HFF-Myc (cell line): ENCODE measurements at places on chromosomes 5 and 9.
A peak's percentile ranks its signal among the peaks of the same experiment; 100 is the strongest.

- DNase-seq, result peak; percentile 59
Measured at GRCh38 chr5:168404365-168404764, 81.9 kb upstream of the RARS1 start.

GRCh38 chr9:123420592-123421111 is 64.7 kb downstream of the CRB2 start:
- no peak for DNase-seq

- DNase-seq, result no peak
Measured at GRCh38 chr5:115333164-115333563, 36.7 kb upstream of the CCDC112 start.

GRCh38 chr5:96090215-96090614 is 128.6 kb upstream of the ELL2 start:
- DNase-seq, result no peak

DNA sequence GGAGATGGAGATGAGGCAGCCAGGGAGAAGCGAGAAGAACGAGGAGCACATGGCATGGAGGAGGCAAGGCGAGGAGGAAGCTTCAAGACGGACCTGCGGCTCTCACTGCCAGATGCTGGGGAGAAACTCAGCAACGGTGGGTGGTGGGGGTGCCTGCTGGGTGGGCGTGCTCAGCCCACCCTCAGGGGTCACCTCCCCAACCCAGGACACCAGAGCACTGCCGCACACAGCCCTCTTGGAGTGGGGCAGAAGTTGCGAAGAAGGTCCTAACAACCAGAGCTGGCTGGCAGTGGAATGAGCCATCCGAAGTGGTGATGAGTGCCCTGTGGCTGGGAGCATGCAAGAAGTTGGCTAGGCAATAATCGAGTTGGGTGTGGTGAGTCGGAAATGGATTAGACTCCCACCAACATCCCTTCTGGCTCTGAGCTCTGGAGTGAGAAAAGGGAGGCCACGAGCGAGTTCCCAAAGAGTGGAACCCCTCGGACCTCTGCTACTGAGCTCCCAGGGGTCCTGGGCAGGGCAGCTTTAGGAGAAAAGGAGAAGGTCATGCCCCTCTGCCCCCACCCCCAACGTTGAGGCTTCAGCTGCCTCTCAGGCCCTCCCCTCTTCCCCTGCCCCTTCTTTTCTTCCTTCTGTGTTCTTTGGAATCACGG is 212.7 kb upstream of the MVB12B start:
- no peak for DNase-seq

DNA sequence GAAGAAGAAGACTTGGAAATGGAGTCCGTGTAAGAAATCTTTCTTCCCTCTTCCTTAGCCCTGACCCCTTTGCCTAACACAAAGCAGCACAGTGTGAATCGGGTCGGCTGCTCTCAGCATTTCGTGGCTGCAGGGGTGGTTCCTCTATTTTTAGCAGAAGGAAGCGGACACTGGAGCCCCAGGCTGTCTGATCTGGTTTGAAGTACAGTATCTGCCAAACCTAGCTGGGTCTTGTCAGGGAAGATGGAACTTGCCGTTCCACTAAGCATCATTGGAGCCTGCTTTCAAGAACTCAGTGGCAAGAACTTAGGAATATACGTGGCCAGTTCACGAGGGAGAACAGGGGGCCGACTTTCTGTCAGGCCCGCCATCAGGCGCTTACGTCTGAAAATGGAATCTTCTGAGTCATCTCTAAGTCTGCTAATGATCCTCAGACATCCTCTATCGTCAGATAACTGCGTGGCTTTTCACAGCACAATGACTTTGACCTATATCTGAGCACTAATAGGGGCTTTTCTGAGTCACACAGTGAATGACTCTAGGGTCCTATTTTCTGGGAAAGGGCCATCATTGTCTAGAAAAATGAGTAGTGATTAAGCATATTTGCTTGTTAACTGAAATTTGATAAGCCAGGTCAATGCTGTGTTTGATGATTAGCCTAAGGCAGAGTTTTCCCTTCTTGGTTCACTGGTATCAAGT is 43.3 kb upstream of the NCS1 start:
- no peak for DNase-seq

DNA sequence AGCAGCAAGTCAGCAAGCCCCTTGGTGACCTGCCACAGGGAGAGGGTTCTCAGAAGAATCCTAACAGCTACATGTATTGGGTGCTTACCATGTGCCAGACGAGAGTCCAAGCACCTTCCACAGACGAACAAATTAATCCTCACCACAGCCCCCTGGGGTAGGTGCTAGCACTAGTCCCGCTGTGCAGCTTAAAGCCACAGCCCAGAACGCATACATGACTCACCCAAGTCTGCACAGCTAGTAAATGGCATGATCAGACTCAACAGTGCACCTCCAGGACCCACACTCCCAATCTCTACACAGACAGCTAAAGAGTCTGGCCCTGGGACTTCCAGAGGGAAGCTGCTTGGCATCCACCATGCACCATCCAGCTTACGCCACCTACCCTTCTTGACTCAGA is 111.5 kb downstream of the PAX5 start:
- DNase-seq, result no peak

GRCh38 chr9:76852026-76852425 is 53.9 kb downstream of the PRUNE2 start:
- no peak for DNase-seq

GRCh38 chr9:132597073-132597775 is 14.8 kb downstream of the BARHL1 start:
- no peak for DNase-seq

DNA sequence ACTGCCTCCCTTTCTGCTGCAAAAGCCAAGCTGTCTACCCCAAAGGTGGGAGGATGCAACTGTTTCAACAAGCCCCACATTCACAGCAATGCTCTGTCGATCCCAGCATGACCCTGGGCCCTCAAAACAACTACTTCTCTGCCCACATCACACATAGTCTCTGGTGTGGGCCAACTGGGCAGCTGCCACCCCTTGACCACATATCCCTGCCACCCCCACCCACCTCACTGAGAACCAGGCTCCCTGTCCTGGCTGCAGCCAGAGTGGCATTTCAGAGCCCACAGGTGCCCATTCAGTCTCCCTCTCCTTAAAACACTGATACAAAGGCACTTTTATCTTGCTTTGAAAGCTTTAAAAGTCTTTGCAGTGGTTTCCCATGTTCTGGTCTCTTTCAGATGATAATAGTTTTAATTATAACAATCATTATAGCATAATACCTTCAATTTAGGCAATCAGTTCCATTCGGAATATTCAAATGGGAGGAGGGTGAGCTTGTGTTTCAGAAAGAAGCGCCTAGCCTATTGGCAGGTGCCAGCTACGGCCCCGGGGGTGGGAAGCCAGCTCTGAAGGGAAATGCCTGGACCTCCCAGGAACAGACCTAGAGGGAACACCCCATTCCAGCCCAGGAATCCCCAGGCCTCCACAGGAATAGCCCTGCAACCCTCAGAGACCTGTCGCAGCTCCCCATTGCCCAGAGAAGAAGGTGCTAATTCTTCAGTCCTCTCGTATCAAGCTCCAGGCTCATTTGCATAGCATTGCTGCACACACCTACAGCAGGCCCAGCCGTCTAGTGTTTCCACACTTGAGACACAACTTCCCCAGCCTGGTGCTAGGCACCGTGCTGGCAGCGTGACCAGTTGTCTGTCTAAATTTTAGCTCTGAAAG is 90.8 kb downstream of the C5orf15 start:
- DNase-seq, result no peak

- DNase-seq, result no peak
Measured at GRCh38 chr9:76109953-76110352, 219.5 kb downstream of the PCSK5 start.

GRCh38 chr5:158435161-158435616 is 576.2 kb upstream of the CLINT1 start:
- DNase-seq, result no peak

- DNase-seq, result no peak
Measured at GRCh38 chr5:178462816-178463215, 127.4 kb downstream of the COL23A1 start.

GRCh38 chr5:5079876-5080275 is 60.3 kb upstream of the ADAMTS16 start:
- DNase-seq, result no peak

DNA sequence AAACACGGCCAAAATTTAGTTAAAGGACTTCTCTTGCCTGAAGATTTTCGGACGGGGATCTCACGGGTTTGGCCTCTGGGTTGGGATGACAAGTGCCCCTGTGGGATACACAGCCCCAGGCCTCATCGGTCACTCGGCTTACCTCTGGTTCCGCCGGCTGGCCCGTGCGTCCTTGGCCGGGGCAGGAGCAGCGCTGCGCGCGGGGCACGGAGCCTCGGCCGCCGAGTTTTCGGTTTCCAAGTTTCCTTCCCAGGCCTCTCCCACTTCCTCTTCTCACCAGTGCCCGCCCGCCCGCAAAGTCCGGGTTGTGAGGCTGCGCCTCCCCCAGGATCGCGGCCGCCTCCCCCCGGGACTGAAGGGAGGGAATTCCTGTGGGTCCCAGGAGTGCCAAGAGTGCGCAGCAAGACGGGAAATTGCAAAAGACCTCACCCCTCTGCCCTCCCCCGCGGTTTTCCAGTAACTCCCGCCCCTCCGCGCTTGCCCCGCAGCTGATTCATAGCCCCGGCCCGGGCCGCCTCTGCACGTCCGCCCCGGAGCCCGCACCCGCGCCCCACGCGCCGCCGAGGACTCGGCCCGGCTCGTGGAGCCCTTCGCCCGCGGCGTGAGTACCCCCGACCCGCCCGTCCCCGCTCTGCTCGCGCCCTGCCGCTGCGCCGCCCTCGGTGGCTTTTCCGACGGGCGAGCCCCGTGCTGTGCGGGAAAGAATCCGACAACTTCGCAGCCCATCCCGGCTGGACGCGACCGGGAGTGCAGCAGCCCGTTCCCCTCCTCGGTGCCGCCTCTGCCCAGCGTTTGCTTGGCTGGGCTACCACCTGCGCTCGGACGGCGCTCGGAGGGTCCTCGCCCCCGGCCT is at the start of gene OSMR:
Gene OSMR (plus strand): TSS at position 487 of the 853 bp plus-strand sequence. CDS start 23,033 bp downstream, outside the sequence.
- DNase-seq, result peak; percentile 63

DNA sequence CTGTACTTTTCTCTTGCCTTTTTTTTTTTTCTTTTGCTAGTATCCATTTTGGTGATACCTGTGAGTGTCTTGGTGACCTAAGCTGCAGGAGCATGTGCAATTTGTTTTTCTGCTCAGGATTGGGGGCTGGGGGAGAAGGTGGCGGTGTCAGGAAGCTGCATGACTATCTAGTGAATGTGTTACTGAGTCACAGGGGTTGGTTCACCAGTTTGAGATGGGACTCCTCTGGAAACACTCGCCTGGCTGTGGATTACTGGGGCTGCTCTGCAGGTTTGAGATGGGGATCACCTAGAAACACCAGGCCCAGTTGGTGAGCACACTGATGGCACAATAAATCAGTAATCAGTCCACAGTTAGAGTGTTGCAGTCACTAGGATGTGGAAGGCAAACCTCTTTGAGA is 447.9 kb downstream of the SPATA31D1 start:
- no peak for DNase-seq

DNA sequence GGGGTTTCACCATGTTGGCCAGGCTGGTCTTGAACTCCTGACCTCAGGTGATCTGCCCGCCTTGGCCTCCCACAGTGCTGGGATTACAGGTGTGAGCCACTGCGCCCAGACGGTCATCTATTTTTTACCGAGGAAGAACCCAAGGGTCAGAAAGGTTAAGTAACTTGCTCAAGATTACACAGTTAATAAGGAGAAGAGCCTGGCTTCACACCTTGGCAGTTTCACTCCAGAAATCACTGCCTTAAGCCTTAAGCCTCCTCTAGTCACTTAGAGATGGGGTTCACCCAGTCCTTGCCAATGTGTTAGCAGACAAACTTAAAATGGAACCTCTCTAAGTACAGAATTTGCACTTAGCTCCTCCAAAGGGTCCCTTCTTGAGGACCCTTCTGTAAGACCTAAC is 116.3 kb downstream of the PTTG1 start:
- no peak for DNase-seq

- DNase-seq, result no peak
Measured at GRCh38 chr5:132759114-132760048, 12.2 kb downstream of the CCNI2 start.

DNA sequence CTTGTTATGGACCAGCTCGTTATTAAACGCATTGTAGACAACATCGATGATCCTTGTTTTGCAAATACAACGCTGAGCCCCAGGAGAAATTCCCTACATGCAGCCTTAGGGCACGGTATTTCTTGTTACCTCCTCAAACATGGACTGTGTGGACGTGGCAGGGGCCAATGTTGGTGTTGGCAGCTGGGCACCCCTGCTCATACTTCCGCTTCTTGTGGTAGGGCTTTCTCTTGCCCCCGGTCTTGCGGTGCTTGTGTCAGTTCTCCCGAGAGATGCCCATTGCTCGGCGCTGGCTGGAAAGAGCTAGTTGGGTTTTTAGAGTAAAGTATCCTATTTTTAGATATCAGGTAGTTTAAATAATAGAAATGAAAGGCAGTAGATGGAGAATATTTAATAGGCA is 45.5 kb downstream of the UBAP1 start:
- no peak for DNase-seq

DNA sequence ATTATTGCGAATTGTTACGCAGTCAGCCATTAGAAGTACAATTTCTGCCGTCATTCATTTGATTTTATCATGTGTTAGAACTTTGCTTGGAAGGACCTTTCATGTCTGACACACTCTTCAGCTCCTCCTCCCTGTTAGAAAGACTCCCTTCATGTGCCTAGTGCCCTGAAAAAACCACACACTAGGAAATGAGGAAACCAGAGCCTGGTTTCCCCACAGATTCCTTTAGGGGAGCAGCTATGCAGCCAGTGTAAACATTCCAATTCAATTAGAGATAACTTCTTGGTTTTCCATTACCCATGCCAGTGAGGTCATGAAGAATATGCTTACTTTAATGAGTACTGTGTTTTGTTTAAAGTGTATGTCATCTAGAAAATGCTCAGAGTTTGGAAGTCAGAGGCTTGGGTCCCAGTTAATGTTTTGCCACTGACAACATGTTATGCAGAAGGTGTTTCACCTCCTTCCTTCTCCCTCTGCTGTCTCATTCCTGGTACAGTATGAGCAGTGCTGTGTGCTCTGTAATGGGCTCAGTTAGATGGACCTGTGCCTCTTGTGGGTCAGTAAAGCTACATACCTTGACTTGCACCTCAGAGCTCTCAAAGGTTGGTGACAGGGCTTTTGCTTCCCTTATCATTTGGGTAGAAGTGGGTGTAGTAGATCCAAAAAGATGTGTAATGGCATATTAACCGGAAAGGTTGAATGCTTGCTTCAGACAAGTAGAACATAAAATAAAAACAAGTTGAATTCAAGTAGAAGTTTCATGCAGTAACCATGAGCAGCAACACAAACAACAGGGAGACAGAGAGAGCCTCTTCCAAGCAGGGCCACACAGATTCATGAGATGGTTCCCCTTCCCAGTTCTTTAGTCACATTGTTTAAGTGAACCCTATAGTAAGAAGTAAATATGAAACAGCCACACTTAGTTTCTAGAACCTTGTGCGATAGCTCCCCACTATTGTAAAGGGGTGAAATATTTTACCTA is 52.6 kb upstream of the TNFAIP8 start:
- peak; percentile 72 for DNase-seq

- peak; percentile 86 for DNase-seq
Measured at GRCh38 chr5:14156650-14157492, 13.7 kb downstream of the TRIO start.

GRCh38 chr9:114995681-114996221 is 65.4 kb upstream of the TNFSF8 start:
- no peak for DNase-seq

GRCh38 chr5:160269017-160269416 is 39.7 kb downstream of the FABP6 start:
- DNase-seq, result peak; percentile 32
